ENCODE measurements at places on chromosomes 3 and 15.

- DNase-seq, result peak; percentile 52
Measured at GRCh38 chr3:53109891-53110771, 20.1 kb downstream of the RFT1 start.

GRCh38 chr3:127141921-127142730 lies 50.8 kb upstream of the PRR23E start:
- peak; percentile 45 for DNase-seq

DNA sequence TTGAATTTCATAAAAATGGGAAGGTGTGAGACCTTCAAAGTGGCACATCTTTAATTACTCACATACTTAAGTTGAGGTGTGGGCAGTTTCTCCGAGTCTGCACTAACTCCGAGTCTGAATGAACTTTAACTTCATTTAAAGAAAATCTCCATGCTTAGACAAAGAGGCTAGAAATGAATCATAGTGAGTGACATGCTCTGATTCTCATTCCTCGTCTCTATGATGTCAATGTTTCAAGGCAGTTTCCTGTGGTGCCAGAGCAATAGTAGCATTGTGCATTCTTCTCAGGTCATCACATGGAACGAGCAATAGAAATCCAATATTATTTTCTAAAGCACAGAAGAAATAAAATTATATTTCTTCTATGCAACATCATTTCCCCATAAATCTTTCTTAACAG lies 224.8 kb downstream of the KCNMB2 start:
- DNase-seq, result no peak

- DNase-seq, result no peak
Measured at GRCh38 chr3:172129850-172130716, 90.7 kb downstream of the FNDC3B start.

GRCh38 chr3:47054412-47054811 lies 74.9 kb downstream of the NBEAL2 start:
- DNase-seq, result no peak

DNA sequence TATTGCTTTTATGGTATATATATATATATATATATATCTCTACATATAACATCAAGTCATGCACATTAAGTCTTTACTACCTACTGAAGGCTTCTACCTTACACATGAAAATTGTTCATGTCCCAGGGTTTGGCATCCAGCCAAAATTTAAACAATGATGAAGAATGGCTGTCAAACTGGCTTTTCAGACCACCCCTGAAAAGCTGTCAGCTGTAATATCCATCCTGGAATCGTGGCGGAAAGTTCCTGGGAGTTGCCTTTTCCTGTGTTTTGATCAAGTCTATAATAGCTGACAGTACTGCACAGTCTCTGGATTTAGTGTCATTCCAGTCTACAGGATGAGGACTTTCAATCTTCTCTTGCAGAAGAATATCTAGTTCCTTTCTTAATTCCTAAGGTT lies 48.3 kb downstream of the DHX36 start:
- DNase-seq, result peak; percentile 62

DNA sequence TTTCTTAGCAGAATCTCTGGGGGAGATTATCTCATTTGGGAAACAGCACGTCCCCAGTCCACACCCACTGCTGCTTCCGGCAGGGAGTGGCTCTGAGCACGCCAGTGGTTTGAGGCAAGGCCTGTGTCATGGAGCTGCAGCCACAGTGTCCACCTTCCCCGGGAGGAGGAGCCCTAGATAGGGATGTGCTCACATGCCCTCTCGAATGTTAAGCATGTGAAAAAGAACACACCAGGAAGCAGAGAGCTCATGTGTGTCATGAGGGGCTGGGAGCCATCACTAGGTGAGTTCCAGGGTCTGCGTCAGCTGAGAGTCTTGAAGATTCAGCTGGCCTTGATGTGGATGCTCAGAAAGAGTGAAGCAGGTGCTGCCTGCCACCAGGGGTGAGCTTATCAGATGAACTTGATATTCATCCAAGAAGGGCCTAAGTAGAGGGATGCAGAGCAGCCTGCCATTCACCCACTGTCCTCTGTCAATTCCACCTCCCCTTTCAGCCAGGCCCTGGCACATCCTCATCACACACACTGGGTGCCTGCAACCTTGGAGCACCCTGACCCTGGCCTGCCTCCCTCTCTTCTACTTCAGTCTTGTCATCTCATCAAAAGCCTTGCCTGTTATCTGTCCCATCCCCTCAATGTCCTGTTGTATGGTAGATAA lies 16.3 kb downstream of the ITGA11 start:
- no peak for DNase-seq

- DNase-seq, result no peak
Measured at GRCh38 chr3:106047221-106047620, 178.4 kb upstream of the CBLB start.

GRCh38 chr3:157152930-157153329 lies 7.0 kb downstream of the CCNL1 start:
- no peak for DNase-seq

DNA sequence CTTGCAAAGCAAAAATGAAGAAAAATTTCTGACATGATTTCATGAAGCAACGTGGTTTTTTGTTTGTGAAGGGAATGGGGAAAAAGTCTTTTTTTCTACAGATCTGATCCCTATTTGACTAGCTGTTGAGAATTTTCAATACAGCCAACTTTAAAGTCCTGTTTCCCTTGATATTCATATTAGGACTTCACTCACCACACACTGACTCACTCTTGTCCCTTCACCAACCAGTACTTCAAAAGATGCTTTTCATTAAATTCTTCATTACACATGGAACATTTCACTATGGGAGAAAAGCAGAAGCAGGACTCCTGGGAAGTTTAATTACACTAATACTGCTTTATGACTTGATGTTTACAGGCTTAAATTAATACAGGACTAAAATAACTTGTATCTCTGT lies 16.6 kb downstream of the TRANK1 start:
- no peak for DNase-seq

- DNase-seq, result peak; percentile 76
Measured at GRCh38 chr15:101258238-101259144, 6.6 kb upstream of the CHSY1 start.

DNA sequence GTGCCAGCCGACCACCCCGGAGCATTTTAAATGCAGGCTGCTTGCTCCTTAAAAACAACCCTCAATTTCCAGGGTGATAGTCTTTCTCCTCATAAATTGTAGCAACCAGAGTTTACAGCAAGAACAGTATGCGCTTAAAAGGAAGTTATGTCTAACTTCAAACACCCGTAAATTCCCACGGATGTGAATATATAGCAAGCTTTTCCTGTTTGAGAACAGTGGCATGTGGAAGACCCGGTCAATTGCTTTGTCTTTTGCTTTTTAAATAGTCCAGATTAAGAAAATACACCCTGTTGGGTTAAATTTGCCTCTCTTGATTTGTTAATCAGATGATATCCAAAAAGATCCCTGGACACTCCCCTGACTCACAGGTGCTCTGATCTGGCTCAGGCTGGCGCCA lies 20.8 kb downstream of the MRPS25 start:
- DNase-seq, result no peak

DNA sequence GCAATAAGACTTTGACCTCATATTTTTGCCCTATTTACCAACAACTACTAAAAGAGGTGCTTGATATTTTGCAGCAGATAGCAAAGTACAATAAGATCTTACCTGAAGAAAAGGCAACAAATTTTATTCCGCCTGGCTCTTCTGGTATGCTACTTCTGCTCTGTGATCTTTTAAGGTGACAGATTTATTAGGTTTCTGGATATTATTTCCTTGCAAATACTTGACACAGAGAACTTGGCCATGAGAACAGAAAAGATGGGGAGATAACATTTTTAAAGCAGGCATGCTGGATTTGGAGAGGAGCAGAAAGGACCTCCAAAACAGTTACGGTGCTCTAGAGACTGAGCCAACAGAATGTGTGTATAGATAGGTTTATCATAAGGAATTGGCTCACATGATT lies 86.7 kb upstream of the RNF7 start:
- no peak for DNase-seq

DNA sequence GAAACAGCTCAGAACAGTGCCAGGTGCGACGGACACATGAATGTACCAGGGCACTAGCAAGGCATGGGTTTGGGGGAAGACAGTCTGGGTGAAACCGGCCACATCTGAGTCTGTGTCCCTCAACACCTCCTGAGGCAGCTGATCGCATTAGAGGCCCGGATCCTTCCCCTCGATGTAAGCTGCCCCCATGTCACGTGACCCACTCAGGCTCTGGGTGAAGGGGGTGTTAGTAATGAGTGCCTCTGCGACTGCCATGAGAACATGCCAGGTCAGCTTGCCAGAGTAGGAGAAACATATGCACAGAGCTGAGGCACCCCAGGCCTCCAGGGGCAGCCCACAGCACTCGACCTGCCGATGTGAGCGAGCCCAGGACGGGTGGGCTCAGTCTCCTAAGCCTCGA lies 29.7 kb downstream of the PRR23E start:
- DNase-seq, result peak; percentile 52

- DNase-seq, result no peak
Measured at GRCh38 chr3:70853161-70853944, 540.9 kb upstream of the MDFIC2 start.

DNA sequence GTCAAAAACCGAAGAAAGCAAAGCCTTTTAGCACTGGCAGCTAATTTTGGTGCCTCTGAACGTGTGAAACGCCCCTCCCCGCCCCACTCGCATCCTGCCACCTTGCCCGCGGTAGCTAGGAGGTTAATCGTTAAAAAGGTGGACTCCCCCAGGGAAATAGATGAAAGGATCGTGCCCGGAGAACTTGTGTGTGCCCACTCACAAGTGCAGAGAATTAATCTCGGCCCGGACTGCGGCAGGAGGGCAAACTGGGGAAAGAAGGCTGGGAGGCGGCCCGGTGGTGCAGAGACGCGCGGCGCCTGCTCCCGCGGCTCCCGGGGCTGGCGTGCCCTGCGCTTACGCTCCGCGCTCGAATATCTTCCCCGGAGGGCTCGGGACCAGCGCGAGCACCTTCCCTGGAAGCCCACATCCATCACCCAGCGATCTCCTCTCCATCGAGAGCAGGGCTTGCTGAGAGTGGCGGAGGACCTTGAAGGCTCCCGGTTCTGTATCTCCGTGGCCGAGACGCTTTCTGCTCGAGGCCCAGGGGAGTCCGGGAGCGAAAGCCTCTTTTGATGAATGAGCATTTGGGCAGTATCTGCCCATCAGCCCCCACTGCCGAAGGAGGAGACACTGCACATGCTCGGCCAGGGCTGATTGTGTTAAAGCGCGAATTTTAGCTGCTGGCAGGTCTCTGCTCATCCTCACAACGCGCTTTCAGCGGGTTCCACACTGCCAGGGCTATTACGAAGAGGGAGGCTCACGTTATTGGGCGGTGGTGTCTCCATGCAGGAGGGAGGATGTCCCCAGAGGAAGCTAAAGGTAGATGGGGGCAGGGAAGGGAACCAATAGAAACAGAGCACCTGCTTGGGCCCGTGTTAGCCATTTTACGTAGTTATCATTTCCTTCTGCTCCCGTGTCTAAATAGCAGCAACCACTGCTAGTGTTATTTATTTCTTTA lies 1.3 kb upstream of the SPTSSB start:
- peak; percentile 57 for DNase-seq

GRCh38 chr15:50381438-50381837 lies 26.4 kb upstream of the GABPB1 start:
- DNase-seq, result no peak

GRCh38 chr15:69132977-69133861 lies 27.2 kb upstream of the GLCE start:
- peak; percentile 86 for DNase-seq

DNA sequence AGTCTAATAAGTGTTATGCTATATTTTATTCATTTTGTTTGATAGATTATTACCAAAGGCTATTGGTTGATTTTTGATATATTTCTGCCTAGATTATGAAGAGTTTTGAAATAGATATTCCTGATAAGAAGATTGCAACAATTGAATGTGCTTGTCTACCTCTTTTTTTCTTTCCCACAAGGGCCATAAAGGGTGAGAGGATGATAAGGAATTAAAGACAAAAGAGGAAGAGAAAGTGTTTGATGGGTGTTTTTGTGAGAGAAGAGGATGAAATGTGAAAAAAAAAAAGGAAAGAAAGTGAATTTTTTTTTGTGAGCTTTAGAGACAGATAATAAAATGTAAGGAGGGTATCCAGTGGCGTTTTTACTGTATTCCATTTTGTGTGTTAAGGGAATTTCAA lies 244.4 kb downstream of the CHST2 start:
- no peak for DNase-seq

GRCh38 chr15:96627031-96627568 lies 296.6 kb downstream of the NR2F2 start:
- DNase-seq, result peak; percentile 25

- DNase-seq, result no peak
Measured at GRCh38 chr3:190205739-190206138, 85.0 kb upstream of the P3H2 start.

DNA sequence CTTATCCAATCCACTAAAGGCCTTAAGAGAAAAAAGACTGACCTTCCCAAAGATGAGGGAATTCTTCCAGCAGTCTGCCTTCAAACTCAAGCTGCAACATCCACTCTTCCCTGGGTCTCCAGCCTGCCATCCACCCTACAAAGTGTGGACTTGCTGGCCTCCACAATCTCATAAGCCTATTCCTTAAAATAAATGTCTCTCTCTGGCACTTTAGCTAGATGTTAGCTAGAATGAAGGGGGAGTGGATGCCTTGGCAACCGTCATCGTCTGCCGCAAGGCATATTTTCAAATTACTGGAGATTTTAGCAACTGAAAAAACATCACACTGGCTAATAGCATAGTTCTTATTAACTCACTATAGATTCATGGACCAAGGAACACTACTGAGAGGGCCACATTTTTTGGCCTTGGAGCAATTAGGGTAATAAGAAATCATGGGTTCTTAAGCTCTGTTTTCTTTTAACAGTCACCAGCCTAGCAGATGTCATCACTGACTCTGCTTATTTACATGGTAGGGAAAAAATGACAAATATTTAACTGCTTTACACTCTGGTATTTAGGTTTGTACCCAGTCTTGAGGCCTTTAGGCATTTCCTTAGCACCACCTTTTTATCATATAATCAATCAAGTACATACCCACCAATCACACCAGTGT lies 245.3 kb downstream of the MYRIP start:
- DNase-seq, result no peak

GRCh38 chr15:80441714-80442113 lies 37.5 kb downstream of the ARNT2 start:
- no peak for DNase-seq

GRCh38 chr15:57156210-57156884 lies 220.0 kb upstream of the CGNL1 start:
- DNase-seq, result no peak

DNA sequence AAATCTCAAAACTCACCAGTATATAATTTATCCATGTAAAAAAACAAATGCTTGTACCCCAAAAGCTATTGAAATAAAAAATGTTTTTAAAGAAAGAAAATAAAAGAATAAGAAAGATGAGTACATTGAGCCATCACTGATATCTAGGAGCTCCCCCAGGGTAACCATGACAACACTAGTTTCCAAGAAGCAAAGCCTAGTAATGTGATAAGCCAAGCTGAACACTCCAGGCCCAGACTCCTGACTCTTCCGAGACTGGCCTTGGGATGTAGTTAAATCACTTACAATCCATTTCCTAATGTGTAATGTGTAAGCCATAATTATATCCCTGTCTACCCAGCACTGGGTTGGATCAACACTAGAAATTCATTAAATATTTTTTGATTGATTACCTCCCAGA lies 21.1 kb upstream of the ATP8B4 start:
- peak; percentile 8 for DNase-seq

DNA sequence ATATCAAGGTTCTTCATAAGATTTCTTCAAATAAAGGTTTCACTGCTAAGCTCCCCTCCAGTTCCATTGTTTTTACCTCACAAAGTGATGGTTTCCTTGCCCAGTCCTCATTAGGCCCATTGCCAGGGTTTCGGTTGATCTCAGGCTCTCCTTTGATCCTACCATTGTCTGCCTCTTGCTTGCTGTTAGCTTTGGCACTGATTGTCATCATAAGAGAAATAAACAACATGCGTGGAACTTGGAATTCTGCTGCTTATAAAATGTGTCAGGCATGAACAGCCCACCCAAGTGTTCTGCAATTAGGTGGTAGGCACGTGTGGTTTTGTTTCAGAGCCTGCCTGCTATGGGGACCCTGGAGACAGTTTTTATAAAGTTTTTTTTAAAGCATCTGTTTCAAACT lies 107.6 kb upstream of the BFSP2 start:
- DNase-seq, result no peak

Data from NCI-H82 (cell line).